RPMI8226 (cell line): ENCODE measurements at places on chromosomes 4 and X.

- no peak for DNase-seq
Measured at GRCh38 chr4:7654550-7655445, 220.1 kb upstream of the PSAPL1 start.

DNA sequence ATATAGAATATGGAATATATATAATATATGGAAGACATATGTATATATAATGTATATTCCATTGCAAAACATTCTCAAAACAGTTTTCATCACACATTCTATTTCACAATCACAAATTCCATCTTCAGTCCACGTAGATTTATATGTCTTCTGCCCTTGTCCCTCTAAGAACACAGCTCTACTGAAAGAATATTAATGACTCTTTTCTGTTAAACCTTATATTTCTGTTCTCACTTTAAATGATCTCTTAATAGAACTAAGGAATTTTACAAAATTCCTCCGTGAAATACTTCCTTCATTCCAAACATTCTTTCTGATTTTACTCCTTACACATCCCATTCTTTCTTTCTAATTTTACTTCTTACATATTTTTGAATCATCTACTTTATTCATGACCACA is 1043.1 kb upstream of the PABPC4L start:
- DNase-seq = no peak

DNA sequence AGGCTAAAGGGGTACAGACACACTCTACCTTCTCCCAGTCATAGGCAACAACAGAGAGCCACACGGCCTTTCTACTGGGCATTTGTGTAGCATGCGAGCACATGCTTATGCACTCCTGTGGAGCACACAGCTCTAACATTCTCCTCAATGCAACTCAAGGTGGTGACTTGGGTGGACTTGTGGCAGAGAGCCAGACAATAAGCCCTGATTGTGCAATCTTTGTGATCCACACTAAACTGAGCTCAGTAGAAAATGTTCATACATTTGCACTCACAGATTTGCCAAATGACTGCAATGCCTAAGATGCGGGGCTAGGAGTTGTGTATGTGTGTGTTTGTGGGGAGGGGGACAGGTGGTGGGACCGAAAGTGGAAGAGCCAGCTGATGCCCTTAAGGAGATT is 31.4 kb upstream of the SETD7 start:
- DNase-seq = no peak

- DNase-seq = peak; percentile 89
Measured at GRCh38 chrX:115344885-115345614, 55.5 kb downstream of the LUZP4 start.

- no peak for DNase-seq
Measured at GRCh38 chr4:165905405-165906027, 32.5 kb downstream of the TLL1 start.

DNA sequence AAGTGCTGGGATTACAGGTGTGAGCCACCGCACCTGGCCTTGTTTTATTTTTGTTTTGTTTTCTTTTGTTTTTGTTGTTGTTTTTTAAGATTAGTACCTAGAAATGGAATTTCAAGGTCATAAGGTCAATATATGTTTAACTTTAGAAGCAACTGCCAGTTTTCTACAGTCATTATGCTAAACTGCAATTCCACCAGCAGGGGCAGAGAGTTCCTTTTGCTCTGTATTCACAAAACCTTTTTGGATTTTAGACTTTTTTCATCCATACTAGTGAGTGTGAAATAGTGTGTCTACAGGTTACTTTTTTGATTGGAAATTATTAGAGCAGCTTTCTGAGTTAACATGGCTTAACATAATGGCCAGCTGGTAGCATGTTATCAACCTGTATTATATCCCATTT is 580.6 kb downstream of the TRIML1 start:
- no peak for DNase-seq
